ENCODE measurements at places on chromosomes 11 and 22. TPM values are rescaled to one million over a fixed set of nuclear protein-coding genes. Genes with fewer than 3 reads are reported as not detected.

NUCB2 gene
- 91.8 TPM for total RNA-seq

OVCH2 gene
- total RNA-seq: not detected

ZC3H7B gene
- total RNA-seq: 41.7 TPM

MRTFA gene
- total RNA-seq: 58.5 TPM

UPK3A gene
- total RNA-seq: not detected

PTPN5 gene
- total RNA-seq: not detected

ABTB2 gene
- 2.3 TPM for total RNA-seq

SCUBE2 gene
- not detected for total RNA-seq

KRTAP5-11 gene
- not detected for total RNA-seq

OR5P2 gene
- total RNA-seq: not detected

ZNRF3 gene
- 0.58 TPM for total RNA-seq

FGF19 gene
- not detected for total RNA-seq

CHRDL2 gene
- total RNA-seq: not detected
